Stimulated activated CD8-positive, alpha-beta memory T cell treated with anti-CD3 and anti-CD28 coated beads, Interleukin-4, amount 100 ng/mL, for 48 hours (primary cell): ENCODE measurements at places on chromosomes 7 and 10.

GRCh38 chr10:15168291-15168785 is at the start of gene NMT2:
Gene NMT2 (minus strand): TSS chr10:15168693. CDS start chr10:15168612, 81 bp downstream.
- no peak for DNase-seq

GRCh38 chr7:21200503-21200902 is 227.4 kb upstream of the SP4 start:
- DNase-seq, result no peak

- no peak for DNase-seq
Observed at GRCh38 chr7:30173058-30173897, 38.5 kb downstream of the MTURN start.

GRCh38 chr7:39088730-39089593 is 111.3 kb downstream of the POU6F2 start:
- DNase-seq, result no peak

DNA sequence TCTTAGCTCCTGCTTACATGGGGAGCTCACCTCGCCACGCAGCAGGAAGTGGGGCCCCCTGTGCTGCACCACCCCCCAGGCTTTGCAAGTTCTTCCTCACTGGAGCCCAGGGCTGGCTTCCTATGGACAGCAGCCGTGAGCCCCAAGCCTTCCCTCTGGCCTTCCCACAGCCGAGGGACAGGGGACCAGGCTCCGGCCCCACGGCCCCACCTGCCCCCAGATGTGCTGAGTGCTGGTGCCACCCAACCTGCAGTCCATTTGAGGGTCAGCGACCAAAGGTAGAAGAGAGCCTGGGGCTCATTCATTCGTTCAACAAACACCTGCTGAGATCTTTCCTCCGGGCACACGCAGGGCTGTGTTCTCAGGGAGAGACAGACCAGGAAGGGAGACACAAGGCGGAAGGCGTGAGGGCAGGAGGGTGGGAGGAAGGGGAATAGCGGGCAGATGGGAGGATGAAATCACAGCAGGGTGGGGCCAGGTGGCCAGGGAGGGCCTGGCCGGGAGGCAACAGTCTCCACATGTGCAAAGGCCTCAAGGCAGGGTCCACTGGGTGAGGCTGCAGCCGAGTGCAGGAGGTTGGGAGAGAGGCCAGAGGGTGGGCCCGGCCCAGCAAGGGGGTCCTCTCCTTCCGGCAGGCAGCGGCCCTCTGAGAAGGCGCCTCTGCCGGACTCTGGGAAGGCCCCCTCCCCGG is 100.1 kb downstream of the FOXL3 start:
- no peak for DNase-seq

- no peak for DNase-seq
Observed at GRCh38 chr10:43680035-43680434, 31.4 kb upstream of the ZNF32 start.

DNA sequence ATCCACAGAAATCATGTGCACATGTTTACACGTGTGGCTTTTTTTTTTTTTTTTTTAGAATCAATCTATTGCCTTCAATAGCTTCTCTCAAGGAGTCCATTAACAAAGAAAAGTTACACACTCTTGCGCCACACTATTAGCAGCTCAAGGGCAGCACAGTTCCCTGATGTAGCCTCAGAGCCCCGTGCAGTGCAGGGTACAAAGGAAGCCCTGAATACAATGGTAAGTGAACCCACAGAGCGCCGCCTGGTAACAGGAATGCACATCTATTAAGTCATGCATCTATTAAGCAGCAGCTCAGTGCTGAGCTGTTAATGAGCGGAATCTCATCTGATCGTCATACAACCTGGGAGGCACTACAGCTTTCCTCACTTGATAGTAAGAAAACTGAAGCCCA is 113.7 kb upstream of the PDLIM1 start:
- no peak for DNase-seq
